AG20443 (cell line): ENCODE measurements at places on chromosomes 6 and 20.
A peak's percentile ranks its signal among the peaks of the same experiment; 100 is the strongest.

DNA sequence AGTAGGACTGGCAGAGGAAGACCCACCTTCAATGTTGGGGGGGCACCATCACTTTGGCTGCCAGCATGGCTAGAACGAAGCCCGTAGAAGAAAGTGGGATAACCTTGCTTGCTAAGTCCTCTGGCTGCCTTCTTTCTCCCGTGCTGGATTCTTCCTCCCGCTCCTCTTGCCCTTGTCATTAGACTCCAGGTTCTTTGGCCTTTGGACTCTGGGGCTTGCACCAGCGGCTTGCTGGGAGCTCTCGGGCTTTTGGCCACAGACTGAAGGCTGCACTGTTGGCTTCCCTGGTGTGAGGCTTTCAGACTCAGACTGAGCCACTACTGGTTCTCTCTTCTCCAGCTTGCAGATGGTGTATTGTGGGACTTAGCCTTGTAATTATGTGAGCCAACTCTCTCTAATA is 28.2 kb downstream of the GSTA2 start:
- DNase-seq = no peak

DNA sequence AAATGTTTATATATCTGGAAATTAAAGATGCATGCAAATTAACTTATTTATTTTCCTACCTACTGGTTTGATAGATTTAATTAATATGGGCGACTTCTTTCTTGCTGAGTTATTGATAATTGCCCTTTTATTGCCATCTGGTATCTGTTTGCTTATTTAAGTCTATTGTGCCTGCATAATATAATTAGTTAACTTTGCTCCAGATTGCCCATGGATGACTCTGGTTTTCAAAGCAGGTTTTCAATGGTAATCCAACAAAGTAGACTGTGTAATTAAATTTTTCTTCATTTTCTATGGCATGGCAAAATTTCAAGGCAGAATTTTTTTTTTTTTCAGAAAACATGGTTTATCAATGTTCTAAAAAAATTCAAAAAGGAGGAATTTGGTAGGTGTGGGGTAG is 1092.0 kb downstream of the GRIK2 start:
- DNase-seq = no peak

GRCh38 chr6:140140891-140141290 is 766.4 kb upstream of the CITED2 start:
- DNase-seq = no peak

DNA sequence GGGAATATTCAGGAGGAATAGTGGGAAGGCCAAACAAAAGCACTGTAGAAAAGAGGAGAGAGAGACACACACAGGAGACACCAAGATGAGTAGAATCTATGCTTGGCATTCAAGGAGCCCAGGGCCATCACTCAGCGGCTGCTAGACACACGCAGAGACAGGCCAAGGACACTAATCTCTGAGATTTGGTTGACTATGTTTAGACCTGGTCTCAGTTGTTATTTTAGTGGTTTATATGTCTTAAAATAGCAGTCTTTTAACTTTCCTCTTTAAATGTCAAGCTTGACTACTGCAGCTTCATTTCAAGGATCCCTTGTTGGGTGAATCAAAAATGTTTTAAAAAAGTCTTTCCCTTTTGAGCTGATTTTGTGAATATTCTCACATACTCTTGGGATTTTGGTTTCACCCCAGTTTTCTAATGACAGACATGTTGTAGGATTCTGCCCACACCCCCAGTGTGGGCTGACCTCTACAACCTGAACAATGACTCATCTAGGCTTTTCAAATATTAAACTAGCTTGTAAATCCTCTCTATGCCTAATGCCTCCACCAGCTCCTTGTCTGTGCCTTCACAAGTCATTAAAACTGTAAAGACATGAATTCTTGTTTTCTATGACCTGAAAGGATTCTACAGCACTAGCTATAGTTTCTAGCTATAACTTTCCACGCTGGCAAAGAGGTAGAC is 142.7 kb upstream of the EXOC2 start:
- DNase-seq = no peak

- no peak for DNase-seq
Observed at GRCh38 chr20:24389686-24390085, 79.7 kb upstream of the SYNDIG1 start.

GRCh38 chr6:28643017-28643740 is 117.5 kb downstream of the GPX5 start:
- peak; percentile 20 for DNase-seq

DNA sequence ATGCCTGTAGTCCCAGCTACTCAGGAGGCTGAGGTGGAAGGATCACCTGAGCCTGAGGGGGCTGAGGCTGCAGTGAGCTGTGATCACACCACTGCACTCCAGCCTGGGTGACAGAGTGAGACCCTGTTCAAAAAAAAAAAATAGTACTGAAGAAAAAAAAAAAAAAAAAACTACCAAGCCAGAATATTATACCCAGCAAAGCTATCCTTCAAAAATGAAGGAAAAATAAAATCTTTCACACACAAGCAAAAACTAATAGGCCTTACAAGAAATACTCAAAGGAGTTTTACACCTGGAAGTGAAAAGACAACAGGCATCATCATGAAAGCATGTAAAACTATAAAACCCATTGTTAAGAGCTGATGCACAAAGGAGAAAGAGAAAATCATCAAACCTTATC is 37.5 kb upstream of the SRSF6 start:
- DNase-seq = no peak

DNA sequence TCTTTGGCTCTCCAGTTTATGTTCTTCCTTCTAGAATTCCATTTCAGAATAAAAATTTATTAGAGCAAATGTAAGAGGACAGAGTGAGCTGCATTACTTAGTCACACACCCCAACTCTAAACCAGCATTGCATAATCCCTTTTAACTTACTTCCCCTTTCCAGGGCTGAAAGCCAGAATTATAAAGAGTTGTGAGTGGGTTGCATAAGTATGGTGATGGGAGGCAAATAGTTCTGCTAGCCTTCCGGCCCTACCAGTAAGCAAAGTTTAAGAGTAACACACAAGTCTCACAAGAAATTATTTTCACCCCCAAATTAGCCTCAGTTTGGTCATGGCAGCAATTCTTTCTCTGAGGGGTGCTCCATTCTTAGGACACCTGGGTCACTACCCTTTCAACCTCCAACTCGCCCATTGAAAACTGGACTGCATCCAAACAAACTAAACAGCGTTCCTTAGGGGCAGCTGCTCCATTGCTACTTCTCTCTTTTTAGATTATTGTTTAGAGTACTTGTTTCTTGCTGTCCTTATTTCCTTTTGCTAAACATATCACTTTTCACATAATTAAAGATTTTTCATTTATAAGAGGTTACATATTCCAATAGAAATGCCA is 1.6 kb downstream of the KIAA0408 start:
- DNase-seq = peak; percentile 25

- DNase-seq = no peak
Observed at GRCh38 chr6:829656-830055, 136.7 kb upstream of the EXOC2 start.

DNA sequence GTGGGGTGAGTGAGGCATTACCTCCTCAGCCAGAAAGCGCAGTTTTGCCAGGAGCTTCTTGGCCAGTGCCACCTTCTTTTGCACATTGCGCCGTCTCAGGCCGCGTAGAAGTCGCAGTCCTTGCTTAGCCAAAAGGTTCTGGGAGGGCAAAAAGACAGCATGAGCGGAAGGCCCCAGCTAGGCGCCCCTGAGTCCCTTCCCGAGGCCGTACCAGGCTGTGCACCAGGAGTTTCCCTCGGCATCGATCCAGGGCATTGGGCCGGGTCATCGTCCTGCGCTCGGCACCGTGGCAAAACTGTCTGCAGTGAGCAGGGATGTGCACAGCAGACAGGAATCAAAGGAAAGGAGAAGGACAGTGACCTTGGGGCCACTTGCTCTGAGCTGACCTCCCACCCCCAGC is 20.2 kb upstream of the SPAG4 start:
- DNase-seq = no peak

- no peak for DNase-seq
Observed at GRCh38 chr6:35304299-35304698, 6.7 kb downstream of the DEF6 start.

DNA sequence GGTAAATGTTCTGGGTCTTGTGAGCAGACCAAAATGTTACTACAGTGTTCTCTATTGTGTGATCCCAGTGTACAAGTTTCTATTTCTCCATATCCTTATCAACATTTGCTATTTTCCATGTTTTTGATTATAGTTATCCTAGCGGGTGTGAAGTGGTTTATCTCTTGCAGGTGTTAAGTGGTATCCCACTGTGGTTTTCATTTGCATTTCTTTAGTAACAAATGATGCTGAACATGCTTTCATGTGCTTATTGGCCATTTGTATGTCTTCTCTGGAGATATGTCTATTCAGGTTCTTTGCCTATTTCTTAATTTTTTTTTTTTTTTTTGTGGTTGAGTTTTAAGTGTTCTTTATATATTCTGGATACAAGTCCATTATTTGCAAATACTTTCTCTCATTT is 35.5 kb downstream of the NSFL1C start:
- no peak for DNase-seq

- DNase-seq = peak; percentile 56
Observed at GRCh38 chr20:36311141-36311853, 5.2 kb downstream of the DLGAP4 start.

- DNase-seq = no peak
Observed at GRCh38 chr6:62492192-62492822, 206.3 kb upstream of the KHDRBS2 start.

GRCh38 chr6:156791320-156791850 is 14.2 kb downstream of the ARID1B start:
- no peak for DNase-seq

- no peak for DNase-seq
Observed at GRCh38 chr6:20112241-20112640, 100.0 kb downstream of the MBOAT1 start.

DNA sequence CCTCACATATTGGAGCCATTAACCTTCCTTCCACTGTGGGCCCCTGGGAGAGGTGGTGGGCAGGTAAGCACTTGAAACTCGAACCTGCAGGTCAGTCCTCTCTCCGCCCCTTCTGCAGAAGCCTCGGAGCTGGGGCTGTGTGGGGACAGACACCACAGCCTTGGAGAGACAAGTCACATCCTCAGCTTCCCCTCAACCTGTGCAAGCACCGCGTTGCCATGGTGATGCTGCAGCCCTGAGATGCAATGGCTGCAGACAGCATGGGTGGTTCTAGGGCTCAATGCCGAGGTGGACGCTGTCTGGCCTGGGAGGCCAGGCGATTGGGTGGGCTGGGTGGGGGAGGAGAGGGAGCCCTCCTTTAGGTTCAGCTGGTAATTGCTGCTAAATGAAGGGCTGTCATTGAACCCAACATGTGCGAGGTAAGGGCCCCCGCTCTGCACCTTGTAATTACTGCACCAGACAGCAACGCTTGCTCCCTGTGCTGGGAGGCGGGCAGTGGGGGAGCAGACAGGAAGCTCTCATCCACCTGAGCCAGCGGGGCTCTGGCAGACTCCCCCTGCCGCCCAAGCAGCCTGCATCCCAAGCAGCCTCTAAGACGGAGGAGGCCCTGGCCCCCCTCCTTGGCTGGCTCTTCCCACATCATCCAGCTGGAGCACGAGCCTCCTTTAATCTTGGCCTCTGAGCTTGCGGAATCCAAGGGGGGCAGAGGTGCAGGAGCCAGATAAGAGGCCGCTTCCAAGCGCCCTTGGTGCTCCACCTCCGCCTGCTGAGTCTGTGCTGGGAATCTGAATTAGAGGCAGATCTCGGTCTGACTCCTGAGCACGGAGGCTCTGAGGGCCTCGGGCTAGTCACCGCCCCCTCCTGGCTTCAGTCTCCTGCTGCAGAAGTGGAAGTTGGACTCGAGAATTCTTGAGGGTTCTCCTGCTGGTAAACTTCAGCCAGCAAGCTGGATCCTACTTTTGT is 39.8 kb upstream of the CDH22 start:
- peak; percentile 52 for DNase-seq

- no peak for DNase-seq
Observed at GRCh38 chr6:11280394-11280793, 47.9 kb upstream of the NEDD9 start.

- DNase-seq = no peak
Observed at GRCh38 chr6:29953686-29954085, 11.4 kb downstream of the HLA-A start.

DNA sequence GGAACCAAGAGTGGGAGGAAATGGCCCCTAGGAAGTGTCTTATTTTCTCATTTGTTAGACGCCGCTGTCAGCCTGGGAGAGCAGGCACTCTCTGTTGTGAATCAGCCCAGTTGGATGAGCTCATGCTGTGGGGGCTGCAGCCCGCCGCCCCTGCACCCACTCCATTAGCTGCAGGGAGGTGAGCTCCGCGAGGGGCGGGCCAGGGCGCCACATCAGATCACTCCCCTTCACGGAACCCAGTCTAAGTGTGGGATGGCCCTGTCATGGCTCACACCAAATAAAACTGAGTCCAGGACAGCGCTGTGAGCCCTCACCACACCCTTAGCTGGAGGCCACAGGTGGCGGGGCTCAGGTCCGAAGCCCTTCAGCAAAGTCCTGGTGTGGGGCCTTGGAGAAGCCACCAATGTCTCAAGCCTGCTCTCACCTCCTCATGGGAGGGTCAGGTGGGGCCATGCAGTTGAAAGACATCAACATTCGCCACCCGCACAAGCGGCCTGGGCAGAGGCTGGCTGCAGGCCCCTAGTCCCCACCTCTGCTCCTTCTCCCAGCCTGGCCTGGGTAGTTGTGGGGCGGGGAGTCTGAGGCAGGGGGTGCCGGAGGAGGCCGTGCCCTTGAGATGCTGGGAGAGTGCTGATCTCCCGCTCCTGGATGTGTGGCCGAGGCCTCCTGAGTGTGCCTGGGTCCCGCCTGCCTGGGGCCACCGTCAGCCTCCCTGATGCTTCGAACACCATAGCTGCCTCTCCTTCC is 66.2 kb upstream of the SLCO4A1 start:
- DNase-seq = no peak

GRCh38 chr20:18276821-18277220 is 11.5 kb upstream of the ZNF133 start:
- DNase-seq = peak; percentile 84

GRCh38 chr6:50993941-50994720 is 175.5 kb downstream of the TFAP2B start:
- DNase-seq = no peak

GRCh38 chr20:2653556-2654383 is 1.3 kb downstream of the NOP56 start:
- DNase-seq = no peak

GRCh38 chr6:93859971-93860370 is 440.6 kb upstream of the EPHA7 start:
- no peak for DNase-seq

GRCh38 chr20:10897336-10897735 is 223.5 kb upstream of the JAG1 start:
- DNase-seq = no peak

DNA sequence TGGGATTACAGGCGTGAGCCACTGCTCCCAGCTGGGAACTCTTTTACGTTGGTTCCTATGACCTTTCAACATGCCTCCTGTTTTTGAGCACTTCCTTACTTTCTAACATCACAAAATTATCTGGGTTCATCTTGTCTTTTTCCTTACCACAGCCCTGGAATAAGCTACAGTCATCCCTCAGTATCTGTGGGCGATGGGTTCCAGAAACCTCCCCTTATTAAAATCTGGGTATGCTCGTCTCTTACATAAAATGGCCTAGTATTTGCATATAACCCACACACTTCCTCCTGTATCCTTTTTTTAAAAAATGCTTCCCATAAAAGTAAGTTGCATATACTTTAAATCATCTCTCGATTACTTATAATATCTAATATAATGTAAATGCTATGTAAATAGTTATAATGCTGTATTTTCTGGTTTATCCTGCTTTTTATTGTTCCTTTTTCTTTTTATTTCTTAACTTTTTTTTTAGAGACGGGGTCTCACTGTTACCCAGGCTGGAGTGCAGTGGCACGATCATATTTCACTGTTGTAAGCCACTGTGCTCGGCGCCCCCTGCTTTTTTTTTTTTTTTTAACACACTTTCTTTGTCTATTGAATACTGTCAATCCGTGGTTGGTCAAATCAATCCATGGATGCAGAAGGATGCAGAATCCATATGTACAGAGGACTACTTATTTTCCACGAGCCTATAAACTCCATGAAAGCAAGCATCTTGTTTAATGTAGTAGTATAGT is 9.2 kb downstream of the RPF2 start:
- no peak for DNase-seq
